Stimulated activated CD8-positive, alpha-beta memory T cell treated with anti-CD3 and anti-CD28 coated beads, Interleukin-2, amount 100 ng/mL, for 1 hour (primary cell): ENCODE measurements at places on chromosomes 6 and 20.

DNA sequence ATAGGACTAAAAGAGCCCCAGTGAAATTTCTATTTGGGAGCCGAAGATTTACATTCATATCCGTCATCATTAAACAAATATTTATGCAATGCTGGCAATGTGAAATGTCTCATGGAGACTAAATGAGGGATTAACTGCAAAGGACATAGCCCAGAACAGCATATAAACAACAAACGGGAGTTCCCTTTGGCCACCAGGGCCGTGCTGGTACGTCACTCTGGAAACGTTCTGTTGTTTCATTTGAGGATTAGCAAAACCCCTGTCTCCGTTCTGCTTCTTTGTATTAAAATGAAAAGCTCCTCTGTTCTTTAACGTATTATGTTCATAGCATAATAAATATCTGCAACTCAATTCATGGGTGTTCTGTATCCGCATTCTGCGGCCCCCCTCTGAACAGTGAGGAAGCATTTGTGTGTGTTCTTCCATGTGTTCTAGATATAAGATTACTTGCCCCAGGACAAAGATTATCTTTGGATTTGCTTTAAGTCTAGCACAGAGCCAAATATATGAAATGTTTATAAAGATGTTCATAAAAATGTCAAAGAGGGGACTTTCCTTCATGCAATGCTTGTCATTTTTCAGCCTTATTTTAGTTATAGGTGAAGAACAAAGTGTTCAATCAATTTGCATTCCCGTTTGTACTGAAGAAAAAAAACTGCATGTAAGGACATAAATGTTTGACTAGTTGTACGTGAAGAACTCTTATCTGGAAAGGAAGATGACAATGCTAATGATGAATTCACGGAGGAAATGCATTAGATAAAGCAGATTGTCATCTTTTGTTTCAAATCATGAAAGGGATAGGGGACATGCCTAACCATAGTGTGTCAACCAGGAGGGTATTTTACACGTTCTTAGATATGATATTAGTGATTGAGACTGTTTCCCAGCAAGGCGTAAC is 90.0 kb upstream of the TNFAIP3 start:
- no peak for DNase-seq

DNA sequence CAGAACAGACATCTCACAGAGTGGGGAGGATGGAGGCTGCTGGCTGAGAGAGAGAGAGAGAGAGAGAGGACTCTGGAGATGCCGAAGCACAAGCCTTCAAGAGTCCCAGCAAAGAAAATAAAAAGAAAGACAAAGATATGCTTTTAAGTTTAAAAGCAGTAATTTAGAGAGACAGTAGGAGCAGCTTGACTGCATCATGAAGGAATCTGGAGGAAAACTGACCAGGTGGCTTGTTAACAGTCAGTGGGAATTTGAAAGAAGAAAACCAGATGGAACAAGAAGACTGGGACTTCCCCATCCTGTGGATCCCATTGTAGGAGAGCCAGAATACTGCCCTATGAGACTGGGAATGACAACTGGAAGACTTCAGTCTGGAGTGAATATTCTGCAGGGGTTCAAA is 46.3 kb upstream of the PLN start:
- no peak for DNase-seq

DNA sequence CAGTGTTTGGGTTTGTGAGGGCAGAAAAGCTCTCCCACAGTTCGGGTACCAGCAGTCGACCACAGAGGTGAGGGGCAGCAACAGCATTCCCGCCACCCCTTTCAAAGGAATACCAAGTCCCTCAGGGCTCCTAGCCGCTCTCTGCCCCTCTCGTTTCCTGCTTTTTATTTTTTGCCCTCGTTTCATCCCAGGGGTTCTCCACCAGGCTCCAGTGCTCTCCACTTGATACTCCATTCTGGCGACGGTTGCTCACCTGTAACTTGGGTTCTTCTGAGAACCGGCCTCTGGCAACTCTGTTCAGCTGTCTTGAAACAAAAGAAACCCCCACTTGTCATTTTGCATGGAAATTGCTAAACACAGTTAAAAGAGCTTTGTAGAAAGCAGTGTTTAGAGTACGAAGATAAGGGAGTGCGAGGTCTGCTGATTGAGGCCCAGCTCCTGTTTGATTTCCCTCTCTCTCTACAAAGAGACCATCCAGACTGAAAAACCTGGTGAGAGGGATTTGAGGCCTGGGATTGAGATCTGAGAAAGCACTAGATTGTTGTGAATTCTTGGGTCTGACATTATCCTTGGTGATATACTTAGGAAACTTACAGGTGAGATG is 28.7 kb downstream of the IGF2R start:
- no peak for DNase-seq

DNA sequence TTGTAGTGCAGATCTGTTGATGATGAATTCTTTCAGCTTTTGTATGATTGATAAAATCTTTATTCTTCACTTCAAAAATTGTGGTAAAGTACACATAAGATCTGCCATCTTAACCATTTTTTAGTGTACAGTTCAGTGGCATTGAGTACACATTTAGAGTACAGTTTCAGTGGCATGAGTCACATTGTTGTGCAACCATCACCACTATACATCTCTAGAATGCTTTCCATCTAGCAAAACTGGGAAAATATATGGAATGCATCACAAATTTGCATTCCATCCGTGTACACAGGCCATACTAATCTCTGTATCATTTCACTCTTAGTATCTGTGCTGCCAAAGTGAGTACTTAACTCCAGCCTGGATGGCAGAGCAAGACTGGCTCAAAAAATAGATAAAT is 28.7 kb downstream of the SIRPD start:
- DNase-seq: no peak

DNA sequence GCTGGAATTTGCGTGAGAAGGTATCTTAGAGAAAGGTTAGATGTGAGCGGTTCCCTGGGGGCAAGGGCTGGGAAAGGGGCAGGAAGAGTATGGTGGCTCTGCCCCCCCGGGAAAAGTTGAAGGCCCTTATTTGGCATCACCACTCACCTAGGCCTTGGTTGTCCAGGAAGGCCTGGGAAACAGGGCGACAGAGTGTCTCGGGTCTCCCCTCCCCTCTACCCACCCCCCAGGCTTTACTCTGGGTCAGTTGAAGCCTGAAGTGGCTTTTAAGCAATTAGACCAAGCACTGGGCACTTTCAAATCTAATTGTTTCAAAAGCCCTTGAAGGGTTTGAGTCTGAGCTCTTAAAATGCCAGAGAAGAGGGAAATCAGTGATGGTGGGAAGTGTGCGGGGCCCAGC is 30.2 kb upstream of the FOXP4 start:
- DNase-seq: no peak
